ENCODE measurements at places on chromosomes 1 and 21.
A peak's percentile ranks its signal among the peaks of the same experiment; 100 is the strongest.

DNA sequence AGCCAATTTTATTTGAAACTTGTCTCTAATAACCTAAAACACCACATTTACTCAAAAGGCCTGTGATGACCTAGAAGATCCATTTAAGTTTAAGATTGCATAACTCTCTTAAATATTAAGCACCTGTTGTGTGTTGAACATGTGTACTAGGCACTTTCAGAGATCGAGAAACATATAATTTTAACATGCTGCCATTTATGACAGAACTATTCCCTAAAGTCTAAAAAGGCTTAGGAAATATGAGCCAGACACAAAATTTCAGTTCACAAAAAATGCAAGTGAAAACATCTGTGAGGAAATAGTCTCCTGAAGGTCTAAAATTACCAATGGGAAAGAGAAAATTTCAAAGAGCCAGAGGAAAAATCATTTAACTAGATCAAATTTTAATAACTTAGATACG, 37.7 kb downstream of the CEP170 start:
- no peak for DNase-seq

- DNase-seq, result no peak
These were observed 11.6 kb downstream of the IL6R start for GRCh38 chr1:154416471-154417337.

DNA sequence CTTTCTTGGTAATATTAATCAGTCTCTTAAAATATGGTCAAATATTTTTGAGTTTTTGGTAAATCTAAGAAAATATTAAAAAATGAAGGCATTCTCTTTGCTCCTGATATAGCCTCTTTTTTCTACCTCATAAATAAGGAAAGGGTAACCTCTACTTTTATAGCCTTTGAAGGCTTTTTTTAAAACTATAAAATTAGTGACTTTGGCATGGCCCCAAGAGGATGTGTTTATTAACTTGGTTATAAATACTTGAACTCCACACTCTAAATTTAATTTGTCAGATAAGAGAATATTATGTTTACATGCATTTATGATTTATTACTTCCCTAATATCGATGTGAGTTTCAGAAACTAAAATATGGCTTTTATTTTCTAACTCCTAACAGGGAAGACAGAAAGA, 60.3 kb downstream of the LMO4 start:
- DNase-seq, result no peak

DNA sequence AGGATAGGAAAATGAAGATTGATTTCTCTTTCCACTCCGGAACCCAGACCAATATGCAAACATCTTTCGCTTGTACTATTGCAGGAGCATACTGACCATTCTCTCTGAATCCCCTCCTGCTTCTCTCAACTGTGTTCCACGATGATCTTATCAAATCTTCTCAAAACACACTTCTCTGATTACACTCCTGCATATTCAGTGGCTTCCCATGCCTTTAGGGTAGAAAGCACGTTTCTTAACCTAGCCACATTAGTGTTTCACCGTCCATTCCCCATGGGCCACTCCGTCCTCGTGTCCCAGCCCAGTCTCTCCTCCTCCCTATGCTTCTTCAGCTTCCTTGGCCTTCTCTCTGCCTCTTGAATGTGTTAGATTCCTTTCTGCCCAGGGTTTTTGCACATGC, 198.5 kb downstream of the ZP4 start:
- DNase-seq, result no peak

GRCh38 chr1:89660224-89661061, 27.5 kb downstream of the LRRC8C start:
- no peak for DNase-seq

DNA sequence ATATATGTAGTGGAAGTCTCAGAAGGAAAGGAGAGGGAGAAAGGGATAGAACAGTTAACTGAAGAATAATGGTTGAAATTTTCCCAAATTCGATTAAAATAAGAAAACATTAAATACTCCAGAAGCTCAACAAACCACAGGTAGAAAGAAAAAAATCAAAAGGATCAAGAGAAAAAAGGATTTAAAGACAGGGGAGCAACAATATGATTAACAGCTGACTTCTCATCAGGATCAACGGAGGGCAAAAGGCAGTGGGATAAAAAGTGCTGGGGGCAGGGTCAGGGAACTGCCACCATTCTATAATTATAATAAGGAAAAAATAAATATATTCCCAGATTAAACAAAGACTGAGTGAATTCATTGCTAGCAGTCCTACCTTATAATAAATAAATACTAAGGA, 55.3 kb downstream of the CDKN2C start:
- DNase-seq, result no peak

DNA sequence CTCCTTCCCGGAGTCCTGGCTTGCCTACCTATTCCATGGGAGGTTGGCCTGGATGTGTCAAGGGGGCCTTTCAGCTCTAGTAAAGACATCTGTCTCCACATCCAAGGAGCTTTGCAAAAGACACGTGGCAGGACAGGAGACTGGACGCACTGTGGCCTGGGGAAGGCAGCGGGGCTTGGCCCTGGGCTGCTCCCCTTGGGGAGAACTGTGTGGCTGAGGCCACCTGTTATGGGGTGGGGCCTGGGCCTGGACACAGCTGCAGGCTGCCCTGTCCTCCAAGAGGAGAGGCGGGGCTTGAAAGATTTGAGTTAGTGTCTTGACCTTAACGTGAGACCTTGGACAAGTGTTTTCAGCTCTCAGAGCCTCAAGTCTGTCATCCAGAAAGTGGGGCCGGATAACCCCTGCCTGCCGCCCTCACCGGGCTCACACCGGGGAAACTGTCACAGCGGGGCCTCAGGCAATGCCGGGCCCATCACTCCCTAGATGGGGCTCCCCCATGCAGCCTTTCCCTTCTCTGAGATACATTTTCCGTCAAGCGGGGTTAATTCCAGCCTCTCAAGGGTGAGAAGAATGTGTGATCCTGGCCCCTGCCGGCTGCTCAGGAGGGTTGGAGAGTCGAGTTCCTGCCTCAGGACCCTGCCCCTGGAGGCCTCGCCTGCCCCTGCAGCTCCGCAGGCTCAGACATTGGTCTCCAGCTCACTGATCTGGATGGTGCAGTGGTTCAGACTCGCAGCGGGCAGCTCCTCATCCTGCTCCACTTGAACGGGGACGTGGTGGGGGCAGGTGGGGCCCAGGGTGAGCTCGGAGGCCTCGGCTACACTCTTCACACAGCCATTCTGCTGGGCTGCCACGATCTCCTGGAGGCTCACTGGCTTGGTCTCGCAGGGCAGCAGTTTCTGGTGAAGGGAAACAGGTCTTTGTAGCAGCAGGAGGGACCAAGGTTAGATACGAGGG, 25.6 kb downstream of the PODN start:
- DNase-seq, result no peak

DNA sequence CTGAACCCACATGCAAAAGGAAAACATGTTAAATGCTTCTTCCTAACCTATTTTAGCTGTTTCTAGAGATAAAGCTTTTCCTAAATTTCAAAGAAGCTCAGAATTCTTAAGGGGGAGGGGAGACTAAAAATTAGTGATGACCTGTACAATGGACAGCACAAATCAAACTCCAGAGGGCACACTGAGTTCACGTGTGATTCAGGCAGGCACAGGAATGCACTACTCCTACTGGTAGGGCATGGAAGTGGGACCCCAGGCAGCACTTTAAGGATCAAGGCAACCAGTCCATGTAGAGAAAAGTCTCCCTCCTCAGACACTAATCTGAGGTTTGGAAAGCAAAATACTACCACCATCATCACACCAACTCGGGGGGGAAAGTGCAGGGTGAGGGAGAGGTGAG, 31.3 kb upstream of the CLCA4 start:
- no peak for DNase-seq

DNA sequence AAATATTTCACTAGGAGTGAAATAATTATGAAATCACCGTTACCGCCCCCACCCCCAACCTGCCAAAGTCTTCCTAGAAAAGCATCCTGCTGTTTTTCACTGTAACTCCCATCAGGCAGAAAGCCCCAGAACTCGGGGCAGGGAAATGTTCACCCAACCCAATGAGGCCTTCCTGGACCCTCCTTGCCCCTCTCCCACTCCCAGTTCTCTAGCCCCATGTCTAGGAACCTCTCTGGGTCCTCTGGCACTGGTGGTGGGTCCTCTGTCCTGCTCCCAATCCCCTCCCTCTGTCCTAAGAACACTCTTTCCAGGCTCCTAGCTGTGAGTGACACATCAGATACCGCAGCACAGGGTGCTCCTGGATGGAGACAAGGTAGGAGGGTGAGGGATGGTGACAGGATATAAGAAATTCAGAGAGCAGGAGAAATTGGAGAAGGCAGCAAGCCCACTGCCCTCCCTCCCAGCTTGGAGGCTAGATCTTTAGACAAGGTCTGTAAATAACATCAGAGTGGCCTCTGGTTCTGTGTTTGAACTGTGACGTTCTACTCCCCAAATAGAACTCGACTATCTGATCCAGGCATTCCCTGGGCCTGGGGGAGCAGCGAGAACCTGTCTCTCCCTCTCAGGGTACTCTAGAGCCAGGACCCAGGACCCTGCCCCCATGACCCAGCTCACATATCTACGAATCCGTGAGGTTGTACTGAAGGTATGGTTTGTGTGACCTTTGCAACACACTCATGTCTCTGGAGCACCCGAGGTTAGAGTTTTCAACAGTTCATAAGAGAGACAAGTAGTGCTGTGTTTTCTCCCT, 23.3 kb upstream of the BTG2 start:
- DNase-seq, result peak; percentile 43

DNA sequence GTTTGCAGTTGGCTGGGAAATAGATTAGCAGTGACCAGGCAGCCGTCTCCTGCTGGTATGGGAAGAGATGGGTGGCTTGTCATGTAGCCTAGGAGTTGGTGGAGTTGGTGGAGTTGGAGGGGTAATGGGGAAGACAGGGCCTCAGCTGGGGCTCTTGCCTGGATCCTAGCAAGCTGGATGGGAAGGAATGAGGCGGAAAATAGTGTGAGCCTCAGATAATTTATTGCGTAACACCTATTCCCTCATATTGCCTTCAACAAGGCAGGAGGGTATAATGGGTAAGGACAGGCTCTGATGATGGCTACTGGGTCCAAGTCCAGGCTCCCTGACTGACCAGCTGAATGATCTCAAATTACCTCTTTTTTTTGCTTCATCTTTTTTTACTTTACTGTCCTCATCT, 12.6 kb downstream of the MAP7D1 start:
- no peak for DNase-seq

DNA sequence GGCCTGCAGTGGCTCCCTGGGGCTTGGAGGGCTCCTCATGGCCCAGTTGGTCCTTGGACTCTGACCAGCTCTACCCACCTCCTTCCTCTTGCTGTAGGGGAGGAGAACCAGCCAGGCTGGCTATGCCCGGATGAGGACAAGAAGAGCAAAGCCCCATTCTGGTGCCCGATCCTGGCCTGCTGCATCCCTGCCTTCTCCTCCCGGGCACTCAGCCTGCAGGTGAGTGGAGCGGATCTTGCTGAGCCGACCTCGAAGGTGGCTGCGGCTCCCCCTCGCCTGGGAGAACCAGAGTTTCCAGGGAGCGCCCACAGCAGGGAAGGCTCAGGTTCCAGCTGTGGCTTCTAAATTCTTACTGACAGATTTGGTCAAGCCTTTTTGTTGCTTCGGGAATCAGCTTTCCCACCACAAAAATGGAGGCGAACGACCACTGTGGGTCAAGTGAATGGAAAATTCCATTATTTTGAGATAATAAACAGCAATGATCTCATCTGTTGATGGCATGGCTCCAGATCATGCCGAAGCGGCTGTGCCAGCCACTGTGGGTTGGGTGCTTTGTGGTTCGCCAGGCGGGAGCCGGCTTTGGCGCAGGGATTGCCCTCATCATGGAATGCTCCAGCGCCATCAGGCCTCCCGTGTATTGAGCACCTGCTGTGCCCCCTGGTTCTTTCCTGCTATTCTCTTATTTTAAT, 106.5 kb upstream of the ACTL8 start:
- no peak for DNase-seq

- no peak for DNase-seq
These were observed 67.1 kb downstream of the HIVEP3 start for GRCh38 chr1:41851589-41851988.

GRCh38 chr1:67137307-67137753, 2.6 kb upstream of the C1orf141 start:
- no peak for DNase-seq

DNA sequence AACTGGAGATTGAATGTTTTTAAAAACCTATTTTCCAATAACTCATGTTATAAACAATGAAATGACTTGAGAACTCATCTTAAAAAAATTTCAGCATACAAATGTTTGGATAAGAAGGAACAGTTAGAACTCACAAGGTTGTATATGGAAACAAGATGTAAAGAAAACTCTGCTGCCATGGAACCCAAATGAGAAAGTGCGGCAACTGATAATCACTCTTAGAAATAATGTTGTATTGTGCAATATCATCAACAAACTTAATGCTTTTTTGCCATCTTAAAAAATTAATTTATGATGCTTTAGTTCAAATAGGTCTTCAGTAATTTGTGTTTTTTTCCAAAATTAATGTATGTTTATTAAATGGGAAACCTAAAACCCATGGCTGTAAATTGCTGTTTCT, 461.1 kb upstream of the NCAM2 start:
- no peak for DNase-seq

DNA sequence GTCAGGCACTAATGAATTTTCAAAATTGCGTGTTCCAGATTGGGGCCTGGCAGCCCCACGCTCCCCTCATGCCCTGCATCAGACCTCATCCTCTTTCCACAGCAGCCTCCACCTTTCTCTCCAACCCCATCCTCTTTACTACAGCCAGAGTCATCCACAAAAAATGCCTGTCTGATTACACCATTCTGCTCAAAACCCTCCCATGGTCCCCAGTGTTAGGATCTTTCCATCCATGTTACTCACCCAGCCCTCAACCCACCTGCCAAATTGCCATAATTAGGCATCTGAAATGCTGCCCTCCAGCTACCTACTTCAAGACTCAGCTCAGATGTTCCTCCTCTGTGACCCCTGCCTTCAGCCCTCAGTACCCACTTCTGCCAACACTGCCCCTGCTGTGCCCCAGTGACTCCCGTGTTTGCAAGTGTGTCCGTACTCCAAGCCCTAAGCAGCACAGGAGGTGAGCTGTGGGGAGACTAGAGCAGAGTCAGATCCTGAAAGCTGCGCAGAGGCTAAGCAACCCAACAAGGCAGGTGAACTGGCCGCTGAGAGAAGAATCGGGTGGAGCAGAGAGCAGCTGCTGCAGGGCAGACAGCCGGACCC, 715 bp upstream of the ARTN start:
- DNase-seq, result no peak

GRCh38 chr1:169568497-169568896, 17.8 kb downstream of the F5 start:
- DNase-seq, result no peak

- no peak for DNase-seq
These were observed 1.8 kb downstream of the THEM4 start for GRCh38 chr1:151907363-151908139.

- peak; percentile 46 for DNase-seq
These were observed 123.0 kb downstream of the PEX14 start for GRCh38 chr1:10597492-10598388.
